ENCODE measurements at places on chromosomes 12 and 14.

- DNase-seq, result no peak
Observed at GRCh38 chr14:92407410-92407809, 84.4 kb downstream of the SLC24A4 start.

DNA sequence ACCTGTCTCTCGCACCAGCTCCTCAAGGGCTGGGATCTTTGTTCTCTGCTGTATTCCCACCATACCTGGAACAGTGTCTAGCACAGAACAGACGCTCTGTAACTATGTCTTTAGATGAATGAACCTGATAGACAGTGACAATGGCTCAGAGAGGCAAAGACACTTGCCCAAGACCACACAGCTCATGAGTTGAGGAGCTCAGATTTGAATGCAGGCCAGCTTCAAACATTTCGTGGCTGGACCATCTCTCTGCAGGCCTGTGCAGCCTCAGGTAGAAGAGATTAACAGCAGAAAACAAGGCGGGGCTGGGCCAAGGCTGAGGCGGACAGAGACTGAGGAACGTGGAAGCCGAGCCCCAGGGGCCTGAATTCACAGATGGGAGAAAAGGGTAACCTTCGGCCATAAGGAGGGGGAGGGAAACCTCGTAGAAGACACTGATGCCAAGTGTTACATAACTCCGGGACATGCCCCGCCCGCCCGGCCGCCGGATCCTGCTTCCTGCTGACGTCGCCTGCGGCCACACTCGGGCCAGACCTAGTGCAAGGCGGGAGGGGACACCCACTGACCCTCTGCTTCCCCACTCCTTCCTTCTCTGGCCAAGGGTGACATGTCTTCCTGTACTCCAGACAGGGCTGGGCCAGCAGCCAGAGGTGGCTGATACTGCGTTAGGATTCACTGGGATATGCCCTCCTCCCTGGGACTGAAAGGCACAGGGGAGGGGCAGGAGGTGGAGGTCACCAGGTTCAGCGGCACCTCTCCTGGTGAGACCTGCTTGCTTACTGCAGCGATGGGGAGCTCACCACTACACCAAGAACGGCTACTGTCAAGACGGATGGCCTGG is 86.8 kb downstream of the RFLNA start:
- no peak for DNase-seq

GRCh38 chr12:20555771-20556170 is 139.4 kb upstream of the SLCO1C1 start:
- DNase-seq, result no peak

DNA sequence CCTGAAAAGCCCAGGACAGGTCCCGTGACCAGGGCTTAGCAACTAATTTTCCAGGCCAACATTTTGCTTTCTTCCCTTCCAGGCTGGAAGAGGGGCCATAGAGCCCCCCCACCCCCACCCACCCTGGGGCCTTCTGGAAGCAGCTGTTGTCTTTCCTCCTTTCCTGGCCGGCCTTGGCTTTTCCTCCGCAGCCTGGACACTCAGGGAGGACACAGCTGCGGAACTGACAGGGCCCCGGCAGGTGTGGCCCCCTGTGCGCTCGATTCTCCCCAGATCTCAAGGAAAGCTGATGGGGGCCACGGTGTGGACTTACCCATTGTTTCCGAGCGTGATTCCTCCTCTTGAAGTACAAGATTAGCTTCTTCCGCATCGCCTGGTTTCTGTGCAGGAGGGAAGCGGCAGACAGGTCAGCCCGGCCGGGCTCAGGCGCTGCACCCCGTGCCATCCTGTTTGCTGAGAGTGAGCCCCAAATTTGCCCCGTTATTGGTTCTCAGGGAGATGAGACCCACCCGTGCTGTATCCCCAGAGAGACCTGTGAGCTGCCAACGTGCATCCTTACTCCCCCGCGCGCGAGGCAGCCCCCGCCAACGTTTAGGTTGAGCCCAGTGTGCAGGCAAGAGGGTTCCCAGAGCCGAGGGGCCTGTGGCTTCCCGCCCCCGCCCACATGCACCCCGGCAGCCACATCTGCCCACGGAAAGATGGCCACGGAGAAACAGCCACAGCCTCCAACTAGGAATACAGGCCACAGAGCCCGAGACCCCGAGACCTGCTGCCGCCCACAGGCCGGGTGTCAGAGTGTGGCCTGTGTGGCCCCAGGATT is 129.6 kb downstream of the NCOR2 start:
- no peak for DNase-seq

- no peak for DNase-seq
Observed at GRCh38 chr14:56738020-56738419, 72.3 kb downstream of the OTX2 start.

DNA sequence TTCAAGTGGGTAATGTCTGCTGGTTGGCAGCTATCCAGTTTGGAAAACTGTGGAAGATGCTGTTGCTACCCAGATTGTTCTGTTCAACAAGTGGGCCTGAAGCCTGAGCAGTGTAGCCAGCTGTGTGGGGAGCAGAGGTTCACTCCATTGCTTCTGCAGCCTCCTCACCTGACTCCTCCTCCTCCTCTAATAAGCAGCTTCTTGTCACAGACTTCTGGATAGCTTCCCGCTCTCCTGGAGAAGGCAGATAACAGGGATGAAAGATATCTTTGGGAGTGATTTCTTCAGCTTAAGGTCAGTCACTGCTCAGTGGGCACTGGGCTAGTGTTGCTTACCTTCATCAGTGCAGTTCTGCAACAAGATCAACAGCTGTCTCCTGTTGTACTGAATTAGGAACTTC is 2.0 kb downstream of the POP5 start:
- no peak for DNase-seq

DNA sequence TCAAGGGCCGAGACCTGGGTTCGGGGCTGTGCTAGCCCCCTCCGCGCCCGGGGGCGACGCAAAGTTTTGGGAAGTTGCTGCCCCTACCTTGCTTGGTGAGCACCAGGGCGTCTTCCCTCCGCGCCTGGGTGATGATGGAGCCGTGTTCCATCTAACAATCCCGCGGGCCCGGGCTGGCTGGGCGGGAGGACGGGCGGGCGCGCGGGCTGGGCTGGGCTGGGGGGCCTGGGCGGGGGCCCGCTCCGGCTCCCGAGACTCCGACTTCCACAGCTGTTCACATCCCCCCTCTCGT is 298 bp downstream of the CTDSP2 start:
- DNase-seq, result no peak

GRCh38 chr12:77319166-77319565 is 253.8 kb upstream of the E2F7 start:
- DNase-seq, result no peak

DNA sequence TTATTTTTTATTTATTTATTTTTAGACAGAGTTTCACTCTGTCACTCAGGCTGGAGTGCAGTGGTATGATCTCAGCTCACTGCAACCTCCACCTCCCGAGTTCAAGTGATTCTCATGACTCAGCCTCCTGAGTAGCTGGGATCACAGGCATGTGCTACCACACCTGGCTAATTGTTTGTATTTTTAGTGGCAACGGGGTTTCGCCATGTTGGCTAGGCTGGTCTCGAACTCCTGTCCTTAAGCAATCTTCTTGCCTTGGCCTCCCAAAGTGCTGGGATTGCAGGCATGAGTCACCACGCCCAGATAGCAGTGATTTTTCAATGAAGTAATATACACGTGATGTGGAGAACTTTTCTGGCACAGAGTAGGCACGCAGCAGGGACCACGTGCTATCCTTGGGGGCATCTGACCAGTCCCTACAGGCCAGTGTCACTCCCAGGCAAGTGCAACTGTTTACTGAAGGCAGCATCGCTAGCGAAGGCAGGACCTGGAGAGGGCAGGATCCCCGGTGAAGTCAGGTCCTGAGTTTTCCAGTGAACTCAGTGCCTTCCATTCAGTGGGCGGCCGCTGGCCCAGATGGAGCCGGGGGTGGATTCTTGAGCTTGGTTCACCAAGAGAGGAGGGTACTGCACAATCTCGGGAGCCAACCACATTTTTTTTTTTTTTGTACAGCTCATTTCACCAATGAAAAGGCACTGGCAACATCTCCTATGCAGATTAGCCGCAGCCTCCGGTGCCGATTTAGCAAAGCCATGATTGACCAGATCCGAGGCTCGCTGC is 11.1 kb upstream of the CLMN start:
- DNase-seq, result no peak

- DNase-seq, result peak; percentile 79
Observed at GRCh38 chr12:116368196-116369194, 91.0 kb upstream of the MED13L start.

- DNase-seq, result no peak
Observed at GRCh38 chr12:124152731-124153130, 142.2 kb upstream of the RFLNA start.

GRCh38 chr14:77022236-77022852 is 6.2 kb downstream of the IRF2BPL start:
- peak; percentile 70 for DNase-seq

DNA sequence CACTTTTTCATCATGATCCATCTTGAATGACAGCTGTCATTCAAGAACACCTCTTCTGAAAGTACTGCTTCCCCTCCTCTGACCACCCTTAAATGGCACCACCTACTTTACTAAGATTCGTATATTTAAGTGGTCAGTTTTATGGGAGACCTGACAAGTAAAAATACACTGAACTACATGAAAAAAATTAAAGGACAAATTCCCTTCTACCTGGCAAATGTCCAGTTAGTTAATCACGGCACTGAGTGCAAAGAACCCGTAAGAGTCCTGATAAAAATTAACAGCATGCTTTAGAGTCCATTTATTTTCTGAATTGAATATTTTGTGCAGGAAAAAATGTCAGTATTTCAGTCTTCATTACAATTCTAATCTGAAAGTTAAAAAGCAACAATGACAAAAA is 48.7 kb downstream of the SETD3 start:
- no peak for DNase-seq

DNA sequence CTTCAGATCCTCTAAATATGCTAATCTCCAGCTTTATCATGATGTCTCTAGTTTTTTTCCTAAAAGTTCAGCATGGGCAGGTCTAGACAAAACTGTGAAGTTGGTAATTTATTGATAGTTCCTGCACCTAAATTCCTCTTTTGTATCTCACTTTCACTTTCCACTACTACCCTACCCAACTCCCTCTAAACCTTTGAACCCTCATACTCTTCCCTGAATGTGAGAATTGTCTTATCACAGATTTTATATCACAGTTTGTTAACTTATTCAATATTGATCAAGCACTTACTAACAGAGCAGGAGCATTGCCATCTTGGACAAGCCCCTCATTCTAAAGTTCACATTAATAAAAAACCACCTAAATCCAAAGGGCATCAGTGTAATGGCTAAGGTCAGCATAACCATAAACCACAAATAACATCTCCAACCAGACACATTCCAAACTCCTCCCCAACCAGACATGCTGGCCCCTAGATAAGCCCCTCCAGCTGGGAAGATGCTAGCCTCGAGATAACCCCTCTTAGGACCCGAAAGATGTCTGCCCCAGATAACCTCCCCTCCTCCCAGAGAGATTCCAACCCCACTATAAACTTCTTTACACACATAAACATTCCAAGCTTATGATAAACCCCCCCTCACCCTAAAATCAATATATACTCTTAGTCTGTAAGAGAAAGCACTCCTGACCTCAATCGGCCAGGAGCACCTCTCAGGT is 78.7 kb downstream of the FSCB start:
- no peak for DNase-seq

- no peak for DNase-seq
Observed at GRCh38 chr12:65534238-65534841, 255.9 kb downstream of the MSRB3 start.

DNA sequence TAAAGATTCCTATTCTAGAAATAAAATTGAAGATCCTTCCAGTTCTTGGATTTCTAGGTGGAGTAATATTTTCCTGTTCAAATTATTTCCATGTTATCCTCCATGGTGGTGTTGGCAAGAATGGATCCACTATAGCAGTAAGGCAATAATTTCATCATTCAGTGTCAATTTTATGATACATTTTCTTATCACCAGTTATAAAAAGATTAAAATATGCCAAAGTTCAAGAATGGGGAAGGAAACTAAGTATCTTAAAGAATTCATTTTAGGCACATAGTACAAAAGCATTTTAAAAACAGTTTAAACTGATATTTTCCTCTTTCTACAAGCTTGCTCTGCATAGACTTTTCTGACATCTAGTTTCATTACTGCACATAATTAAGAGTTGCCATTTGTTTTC is 19.1 kb downstream of the SYCP3 start:
- DNase-seq, result no peak

DNA sequence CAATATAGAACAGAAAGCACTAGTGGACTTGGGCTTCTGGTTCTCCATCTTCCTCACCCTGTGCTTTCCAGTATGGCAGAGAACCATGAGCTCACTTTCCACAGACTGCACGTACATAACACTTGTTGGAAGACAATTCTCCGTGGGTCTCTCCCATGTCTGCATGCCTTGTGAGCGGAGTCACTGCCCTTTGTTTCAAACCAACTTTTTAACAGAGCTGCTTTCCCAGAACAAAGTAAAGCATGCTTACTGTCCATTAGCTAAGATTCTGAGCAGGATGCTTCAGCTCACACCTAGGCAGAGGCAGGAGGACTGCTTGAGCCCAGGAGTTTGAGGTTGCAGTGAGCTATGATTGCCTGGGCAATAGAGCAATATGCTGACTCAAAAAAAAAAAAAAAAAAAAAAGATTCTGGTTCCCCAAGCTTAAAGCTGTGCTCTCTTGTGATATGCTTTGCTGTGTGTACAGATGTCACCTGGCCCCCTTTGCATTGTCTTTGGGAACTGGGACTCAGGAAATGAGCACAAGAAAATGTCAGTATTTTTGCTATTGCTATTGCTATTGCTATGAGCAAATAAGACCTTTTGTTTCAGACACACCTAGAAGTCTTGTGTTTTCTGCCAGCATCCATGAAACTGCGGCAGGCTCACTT is 54.6 kb upstream of the PTGR2 start:
- DNase-seq, result no peak

GRCh38 chr12:104677441-104678089 is 220.8 kb downstream of the CHST11 start:
- peak; percentile 34 for DNase-seq

- DNase-seq, result no peak
Observed at GRCh38 chr12:10873378-10873777, 10.7 kb downstream of the PRH1 start.

GRCh38 chr14:65414961-65415589 is 2.5 kb downstream of the FUT8 start:
- peak; percentile 32 for DNase-seq
